T47D (cell line): ENCODE measurements at places on chromosomes 2 and 18.

DNA sequence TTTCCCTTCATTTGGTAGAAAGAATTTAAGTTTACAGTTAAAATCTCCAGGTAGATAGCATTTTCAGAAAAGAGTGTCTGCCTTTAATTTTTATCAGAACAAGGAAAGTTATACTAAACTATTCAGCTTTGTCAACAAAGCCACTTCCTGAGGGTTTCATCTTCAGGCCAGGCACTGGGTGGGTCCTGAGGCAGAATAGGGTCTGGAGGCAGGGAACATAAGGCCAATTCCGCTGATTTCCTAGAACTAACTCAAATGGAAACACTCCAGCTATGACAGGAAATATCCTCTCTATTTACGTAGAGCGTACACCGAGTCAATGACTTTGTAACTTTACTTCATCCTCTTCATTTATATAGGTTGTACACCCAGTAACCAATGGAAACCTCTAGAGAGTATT is 32.7 kb upstream of the FAM124B start:
- DNase-seq, result no peak

DNA sequence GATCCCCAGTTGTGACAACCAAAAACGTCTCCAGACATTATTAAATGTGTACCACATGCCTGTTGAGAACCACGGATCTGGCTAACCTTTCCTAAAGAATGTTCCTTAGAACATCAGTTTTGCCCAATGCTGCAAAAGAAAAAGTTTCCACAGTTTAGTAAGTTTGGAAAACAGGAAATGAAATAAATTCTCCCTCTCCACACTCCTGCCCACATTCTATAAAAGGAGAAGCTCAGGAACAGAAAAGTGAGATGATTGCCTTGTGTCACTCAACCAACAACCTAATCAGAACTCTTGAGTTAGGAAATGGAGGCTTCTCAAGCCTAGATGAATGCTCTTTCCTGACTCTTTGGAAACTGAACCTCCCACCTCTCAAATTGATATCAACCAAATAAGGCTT is 56.1 kb upstream of the NFE2L2 start:
- DNase-seq, result no peak

GRCh38 chr18:33372442-33372841 is 68.1 kb downstream of the CCDC178 start:
- no peak for DNase-seq

DNA sequence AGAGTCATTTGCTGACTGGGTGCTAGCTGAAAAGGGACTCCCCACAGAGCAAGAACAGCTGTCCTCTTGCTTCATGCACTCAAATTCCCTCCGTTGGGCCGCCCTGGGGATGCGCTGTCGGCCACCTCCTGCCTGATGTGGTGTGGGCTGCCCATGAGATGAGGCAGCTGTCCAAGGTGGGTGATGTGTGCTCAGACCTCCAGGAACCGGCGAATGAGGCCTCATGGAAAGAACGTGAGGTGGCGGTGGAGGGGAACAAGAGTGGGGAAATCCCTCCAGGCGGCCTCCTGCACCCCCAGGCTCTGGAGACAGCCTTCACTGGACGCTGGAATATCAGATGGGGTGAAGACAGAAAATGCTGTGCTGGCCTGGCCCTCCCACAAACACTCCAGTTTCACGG is 79.8 kb downstream of the LONRF2 start:
- DNase-seq, result no peak

DNA sequence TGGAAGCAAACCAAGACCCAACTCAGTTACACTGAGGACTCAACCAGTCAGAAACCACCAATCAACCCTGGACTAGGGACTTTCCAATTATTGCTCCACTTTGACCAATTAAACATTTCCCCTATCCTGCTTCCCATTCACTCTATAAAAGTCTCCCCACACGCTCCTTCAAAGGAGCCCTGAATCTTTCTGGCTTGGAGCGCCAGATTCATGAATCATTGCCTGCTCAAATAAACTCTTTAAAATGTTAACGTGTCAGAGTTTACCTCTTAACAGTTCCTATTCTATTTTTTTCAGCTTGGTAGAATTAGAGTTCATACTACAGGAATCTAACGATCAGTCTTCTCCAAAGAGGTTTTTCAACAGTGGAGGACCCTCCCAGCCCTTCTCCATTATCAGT is 20.7 kb upstream of the SULT1C2 start:
- no peak for DNase-seq

DNA sequence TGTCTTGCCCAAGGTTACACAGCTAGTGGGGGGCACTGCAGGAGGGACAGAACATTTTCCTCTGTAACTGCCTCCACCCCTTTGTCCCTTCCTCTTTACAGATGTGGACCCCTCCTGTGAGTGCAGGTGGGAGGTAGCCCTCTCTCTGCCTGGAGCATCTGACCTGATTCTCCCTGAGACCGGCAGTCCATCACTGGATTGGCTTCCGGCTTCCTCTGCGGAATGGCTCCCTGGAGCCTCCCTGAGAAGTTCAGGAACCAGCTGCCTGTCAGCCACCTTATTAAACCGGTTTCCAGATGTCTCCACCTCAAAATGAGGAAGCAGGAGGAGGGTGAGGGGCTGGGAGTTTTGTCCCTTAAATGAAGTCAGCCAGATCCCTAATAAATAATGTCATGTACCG is 67.3 kb upstream of the TNP1 start:
- DNase-seq, result no peak

DNA sequence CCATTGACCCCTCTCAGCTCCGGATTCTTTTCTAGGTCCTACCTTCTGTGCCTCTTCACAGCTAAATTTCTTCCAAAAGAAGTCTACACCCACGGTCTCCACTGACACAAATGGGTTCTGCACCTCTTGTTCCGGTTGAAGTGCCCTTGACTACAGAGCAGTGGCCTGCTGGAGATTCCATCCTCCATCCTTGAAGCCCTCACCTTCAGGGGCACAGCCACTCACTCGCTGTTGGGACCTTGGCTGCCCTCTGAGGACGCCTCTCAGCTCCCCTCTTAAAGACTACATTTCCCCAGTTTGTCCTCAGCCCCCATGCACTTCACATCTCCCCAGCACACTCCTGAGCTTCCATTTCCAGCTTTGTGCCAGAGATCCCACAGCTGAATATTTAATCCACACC is 226.3 kb downstream of the ATAD2B start:
- DNase-seq, result no peak
